NCI-H460 (cell line): ENCODE measurements at places on chromosomes 7 and 10. TPM values are rescaled to one million over a fixed set of nuclear protein-coding genes. Genes with fewer than 3 reads are reported as not detected.

GRCh38 chr7:124779194-124779593 lies 13.6 kb upstream of the GPR37 start:
- DNase-seq: no peak

- DNase-seq: no peak
These were observed 88.8 kb downstream of the SLC25A13 start for GRCh38 chr7:96233084-96233483.

GRCh38 chr10:113382691-113383090 lies 170.2 kb upstream of the HABP2 start:
- no peak for DNase-seq

- no peak for DNase-seq
These were observed 441 bp downstream of the FBH1 start for GRCh38 chr10:5890452-5890915.

GRCh38 chr10:124007773-124008145 lies 85.6 kb downstream of the CHST15 start:
- DNase-seq: no peak

DNA sequence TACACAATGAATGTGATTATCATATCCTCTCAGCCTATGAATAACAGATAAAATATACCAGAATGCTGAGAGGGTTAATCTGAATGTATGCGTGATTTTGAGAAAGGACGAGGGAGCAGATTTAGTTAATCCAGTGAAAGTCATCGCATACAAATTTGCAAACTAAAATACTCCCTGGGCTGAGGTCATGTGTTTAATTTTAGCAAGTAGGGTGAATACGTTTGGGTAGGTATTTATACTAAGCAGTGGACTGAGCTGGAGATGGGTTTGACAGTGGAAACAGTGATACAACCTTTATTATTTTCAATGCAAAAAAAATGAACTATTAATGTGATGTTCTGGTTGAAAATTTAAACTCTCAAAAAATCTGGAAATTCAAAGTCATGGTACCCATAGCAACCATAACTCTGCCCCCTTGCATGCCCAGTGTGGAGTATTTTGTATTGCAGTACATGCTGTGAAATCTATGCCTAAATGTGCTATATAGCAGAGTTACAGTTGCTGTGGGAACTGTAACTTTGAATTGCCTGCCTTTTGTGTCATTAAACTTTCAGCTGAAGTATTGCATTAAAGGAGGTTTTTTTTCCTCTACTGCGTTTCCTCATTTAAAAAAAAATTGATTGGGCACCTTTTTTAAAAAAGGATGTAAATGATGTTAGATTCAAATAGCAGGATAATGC lies 9.5 kb upstream of the ARID5B start:
- DNase-seq: no peak

- DNase-seq: no peak
These were observed 7.0 kb downstream of the HHEX start for GRCh38 chr10:92696606-92697383.

DNA sequence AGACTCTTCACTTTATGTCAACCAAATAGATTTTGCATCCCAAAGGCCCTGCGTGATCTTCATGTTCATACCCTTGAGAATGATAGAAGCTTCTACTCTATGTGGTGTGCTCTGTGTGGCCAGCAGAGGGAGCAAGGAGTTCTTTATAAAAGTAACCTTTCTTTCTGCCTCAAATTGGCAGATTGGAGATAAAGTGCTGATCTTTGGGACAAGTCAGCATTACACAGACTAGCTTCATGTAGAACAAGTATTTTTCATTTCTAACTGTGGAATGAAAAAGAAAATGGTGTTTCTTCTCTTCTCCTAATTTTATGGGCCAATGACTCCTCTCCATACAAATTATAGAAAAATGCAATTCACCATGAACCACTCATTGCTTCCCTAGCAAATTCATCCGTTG lies 1214.1 kb downstream of the SORCS1 start:
- peak; percentile 68 for DNase-seq

DNA sequence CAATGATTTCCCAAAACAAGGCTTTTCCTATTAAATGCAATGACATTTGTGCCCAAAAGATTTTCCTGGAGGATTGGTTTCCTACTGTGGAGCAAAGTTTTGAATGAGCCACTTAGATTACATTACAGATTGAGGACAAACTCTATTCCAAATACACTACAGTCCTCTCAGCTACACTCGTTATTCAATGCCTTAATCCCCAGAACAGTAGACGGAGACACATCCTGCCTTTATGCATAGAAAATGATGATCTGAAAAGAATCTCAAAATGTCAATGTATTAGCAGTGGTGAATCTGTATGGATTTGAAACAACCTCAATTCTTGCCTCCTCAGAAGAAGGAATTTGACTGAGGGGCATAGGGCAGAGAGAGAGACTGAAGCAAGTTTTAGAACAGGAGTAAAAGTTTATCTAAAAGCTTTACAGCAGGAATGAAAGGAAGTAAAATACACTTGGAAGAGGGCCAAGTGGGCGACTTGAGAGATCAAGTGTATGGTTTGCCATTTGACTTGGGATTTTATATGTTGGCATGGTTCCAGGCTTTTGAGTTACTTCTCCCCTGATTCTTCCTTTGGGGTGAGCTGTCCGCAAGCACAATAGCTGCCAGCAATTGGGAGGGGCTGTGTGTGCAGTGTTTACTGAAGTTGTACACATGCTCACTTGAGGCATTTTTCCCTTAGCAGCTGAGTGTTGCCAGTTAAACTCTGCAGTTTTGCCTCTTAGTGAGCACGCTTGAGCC lies 891.9 kb upstream of the MBL2 start:
- DNase-seq: peak; percentile 1

DNA sequence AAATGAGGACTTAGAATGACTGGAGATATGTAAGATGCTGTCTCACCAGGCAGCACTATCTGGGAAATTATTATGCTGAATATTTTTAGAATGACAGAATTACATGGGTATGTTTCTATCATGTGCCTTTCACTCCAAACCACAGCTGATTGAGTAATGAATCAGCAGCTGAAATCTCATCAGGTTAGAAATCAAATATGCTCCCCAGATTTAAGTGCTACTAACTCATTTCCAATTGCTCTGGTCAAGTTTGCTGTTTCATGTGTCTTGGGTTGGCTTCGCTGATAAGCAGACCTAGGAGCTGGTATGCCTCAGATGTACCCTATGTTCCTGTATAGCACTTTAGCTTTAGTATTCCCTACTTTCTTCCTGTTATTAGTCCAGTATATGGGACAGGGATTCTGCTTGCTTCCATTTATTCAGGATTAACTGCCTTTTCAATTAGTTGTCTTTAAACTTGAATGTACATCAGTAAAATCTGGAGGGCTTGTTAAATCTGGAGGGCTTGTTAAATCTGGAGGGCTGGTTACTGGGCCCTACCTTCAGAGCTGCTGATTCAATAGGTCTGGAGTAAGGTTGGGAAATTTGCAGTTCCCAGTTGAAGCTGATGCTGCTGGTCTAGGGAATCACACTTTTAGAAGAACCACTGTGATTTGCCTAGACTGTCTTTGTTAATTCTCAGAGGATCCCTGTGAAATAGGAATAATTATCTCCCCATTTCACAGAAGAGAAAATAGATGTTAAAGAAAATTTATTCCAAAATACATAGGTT lies 172.9 kb downstream of the DKK1 start:
- DNase-seq: no peak

DNA sequence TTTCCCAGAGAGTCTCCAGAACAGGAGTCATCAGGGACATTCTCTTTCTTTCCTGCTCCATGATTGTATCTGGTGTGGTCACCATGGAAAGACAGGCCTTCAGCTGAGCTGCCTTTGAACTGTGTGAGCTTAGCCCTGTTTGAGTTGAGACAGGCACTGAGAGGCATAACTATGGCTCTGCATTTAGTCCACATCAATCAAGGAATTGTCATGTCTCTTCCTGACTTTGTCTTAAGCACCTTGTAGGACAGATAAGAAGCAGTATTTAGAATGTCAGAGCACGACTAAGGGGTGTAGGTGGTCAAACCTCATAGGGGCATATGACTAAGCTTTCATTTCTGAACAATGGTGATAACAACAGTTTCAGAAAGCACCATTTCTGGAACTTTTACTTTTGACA lies 53.5 kb downstream of the EPDR1 start:
- no peak for DNase-seq

GRCh38 chr10:30028006-30028737 lies 31.2 kb downstream of the JCAD start:
- DNase-seq: no peak

DNA sequence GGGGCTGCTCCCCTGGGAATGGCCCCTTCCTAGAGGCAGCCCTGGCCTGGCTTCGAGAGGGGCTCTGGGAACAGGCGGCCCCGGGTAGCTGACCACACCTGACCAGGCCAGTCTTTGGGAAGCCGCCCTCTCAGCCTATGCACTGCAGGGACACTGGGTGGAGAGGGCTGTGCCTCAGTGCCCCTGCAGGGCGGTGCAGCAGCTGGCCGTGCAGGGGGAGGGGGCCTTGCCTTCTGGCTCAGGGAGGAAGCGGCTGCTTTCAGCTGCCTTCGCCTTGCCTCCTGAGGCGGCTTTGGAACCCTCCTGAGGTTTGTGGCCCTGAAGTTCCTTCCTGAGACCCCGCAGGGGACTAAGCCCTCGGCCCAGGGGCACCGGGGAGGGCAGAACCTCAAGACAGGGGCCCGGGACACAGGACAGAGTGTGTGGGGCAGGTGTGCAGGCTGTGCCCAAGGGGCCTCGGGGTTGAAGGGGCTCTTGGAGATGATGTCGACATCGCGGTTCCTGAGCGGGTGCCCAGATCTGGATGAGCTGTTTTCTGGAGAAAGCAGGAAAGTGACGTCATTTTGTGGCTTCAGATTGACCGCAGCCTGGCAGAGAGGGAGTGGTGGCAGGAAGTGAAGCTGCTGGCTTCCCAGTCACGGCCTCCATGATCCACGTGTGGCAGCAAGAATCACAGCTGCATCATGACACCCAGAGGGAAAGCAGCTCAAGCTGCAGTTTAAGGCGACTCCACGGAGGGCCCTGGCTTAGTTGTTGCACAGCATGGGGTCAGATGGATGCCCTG lies 17.7 kb downstream of the ADAM8 start:
- peak; percentile 93 for DNase-seq

DNA sequence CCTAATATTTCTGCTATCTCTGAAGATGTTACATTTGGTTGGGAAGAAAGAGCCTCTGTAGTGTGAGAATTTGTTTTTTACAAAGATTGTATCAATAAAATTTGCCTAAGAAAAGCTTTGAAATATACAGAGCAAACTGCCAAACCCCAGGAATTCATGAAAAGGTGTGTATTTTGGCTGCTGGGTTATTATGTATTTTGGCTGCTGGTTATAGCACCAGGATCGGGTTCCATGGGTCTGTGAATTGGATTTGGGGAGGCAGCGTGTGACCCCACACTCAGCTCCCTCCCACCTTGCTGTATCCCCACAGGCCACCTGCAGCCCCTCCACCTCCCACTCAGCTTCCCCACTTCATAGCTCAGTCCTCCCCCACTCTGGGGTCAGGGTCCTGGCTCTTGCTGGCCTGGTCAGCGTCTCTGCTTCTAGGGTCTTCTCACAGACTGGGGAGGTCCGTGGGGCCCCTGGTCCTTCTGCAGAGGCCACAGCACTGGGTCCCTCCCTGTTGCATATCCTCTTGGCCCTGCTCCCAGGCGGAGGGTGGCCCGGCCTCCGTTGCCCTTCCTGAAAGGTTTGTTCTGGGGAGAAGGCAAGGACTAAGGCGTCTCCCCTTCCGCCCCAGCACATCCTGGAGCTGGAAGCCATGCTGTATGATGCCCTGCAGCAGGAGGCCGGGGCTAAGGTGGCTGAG lies 24.0 kb upstream of the DPYSL4 start:
- no peak for DNase-seq

DNA sequence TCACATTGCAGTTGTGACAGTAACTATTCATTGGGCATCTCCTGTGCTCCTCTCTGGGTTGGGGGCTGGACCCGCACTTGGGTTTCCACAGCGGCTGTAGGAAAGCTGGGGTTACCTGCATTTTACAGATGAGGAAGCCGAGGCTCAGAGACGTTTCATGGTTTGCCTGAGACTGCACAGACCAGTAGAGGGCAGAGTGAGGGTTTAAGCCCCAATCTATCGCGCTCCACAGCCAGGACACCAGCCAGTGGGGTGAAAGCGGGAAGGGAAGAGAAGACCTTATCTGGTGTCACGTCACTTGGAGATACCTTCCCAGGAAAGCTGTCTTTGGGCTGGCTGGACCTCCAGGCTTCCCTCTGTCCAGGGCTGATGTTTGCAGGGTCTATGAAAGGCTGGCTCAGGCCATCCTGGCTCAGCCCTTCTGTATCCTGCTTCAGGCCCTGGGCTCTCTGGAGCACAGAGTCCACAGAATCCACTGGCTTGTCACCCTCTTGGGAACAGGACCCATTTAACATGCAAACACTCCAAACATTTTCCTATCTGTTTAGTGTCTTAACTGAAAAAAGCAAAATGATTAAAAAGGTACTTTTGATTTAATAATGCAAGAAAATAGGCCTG lies 167.7 kb downstream of the EMX2 start:
- no peak for DNase-seq

DNA sequence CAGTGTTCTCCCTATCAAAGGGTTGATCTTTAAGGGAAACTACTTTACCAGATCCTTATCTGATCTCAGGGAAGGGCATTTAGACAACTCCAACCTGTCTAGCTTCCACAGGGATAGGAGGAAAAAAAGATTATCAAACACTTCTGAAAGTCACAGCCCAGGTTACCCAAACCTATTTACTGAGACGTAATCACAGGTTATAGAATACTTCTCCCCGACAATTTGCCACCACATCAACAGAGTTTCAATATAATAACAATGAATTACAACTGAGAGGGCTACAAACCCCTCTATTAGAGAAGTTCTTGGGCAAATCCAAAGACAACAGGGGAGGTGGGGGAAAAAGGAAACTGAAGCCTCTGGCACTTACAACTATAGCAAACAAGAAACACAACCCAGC lies 26.3 kb downstream of the CFAP70 start:
- DNase-seq: no peak

GRCh38 chr7:18224138-18224537 lies 196.5 kb upstream of the PRPS1L1 start:
- no peak for DNase-seq

DNA sequence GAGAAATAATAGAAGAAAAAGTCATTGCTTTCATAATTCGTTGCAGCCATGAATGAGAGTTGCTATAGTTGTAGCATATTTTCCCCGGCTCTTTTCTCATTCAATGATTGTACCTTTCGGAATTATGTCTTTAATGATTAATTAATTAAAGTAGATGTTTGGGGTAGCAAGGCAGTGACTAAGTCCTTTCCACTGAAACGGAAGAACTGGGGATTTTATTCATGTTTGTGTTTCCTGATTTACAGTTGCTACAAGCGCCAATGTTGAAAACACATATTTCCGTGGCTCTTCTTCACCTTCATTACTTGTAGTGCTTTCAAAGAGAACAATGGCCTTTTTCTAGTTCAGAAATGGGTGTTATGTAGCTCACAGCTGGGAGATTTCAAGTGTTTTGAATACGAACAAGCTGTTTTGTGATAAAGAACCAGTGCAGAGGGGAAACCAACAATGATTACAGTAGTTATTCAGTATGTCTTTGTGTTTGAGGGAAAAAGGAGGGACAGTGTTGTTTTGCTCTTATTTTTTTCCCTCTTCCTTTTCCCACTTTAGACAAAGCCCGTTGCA lies 153.5 kb downstream of the NSUN6 start:
- no peak for DNase-seq

The COL26A1 gene
- 0.09 and 0.25 TPM in 2 replicates for total RNA-seq

The NPFFR1 gene
- total RNA-seq: not detected in 2 replicates

The ANKRD16 gene
- 5.5 and 5.8 TPM in 2 replicates for total RNA-seq

The EBLN1 gene
- total RNA-seq: not detected in 2 replicates

The FUOM gene
- 5.0 and 7.2 TPM in 2 replicates for total RNA-seq

The ASZ1 gene
- total RNA-seq: not detected in 2 replicates

The RET gene
- 0.02 TPM in 1 of 2 replicates, not detected in the other for total RNA-seq

The SEM1 gene
- 142 and 222 TPM in 2 replicates for total RNA-seq

The ANKRD1 gene
- 6.8 and 8.2 TPM in 2 replicates for total RNA-seq

The AKR1C3 gene
- 818 and 909 TPM in 2 replicates for total RNA-seq

The RNF32 gene
- total RNA-seq: 1.4 and 2.8 TPM in 2 replicates

The NPC1L1 gene
- 0.09 TPM in 1 of 2 replicates, not detected in the other for total RNA-seq

The SVOPL gene
- not detected in 2 replicates for total RNA-seq

The OPALIN gene
- total RNA-seq: not detected in 2 replicates

The HOXA6 gene
- total RNA-seq: 6.7 and 8.3 TPM in 2 replicates
